BE2C (cell line): ENCODE measurements at places on chromosomes 3 and 15.

GRCh38 chr3:39990532-39990931 is 181.1 kb downstream of the MYRIP start:
- DNase-seq: peak; percentile 47

DNA sequence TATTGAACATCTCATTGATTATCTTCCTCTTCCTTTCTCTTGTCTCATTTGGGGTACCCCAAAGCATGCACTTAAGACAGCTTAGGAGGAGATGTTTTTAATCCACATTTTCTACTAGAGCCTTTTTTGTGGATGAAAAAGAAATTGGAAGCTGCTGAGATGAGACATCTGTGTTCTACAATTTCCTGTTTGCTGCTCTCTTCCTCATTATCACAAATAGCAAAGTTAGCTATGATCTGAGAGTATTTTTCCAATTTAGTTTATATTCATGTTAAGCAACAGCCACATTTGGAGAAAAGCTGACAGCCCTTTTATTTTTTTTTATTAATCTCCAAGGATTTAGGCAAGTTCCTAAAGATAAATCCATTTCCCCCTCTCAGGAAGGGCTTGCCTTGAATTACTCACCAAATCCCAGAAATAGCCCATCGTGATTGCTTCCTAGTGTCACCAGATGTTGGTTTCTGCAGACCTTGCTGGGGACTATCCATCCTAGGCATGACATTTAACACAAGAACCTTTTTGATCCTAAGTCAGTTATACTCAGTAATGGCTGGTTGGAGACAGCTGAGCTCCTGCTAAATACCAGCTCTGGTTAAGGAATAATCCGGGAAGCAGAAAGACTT is 70.8 kb upstream of the FILIP1L start:
- no peak for DNase-seq

GRCh38 chr15:60077581-60078359 is 73.7 kb downstream of the FOXB1 start:
- DNase-seq: no peak

DNA sequence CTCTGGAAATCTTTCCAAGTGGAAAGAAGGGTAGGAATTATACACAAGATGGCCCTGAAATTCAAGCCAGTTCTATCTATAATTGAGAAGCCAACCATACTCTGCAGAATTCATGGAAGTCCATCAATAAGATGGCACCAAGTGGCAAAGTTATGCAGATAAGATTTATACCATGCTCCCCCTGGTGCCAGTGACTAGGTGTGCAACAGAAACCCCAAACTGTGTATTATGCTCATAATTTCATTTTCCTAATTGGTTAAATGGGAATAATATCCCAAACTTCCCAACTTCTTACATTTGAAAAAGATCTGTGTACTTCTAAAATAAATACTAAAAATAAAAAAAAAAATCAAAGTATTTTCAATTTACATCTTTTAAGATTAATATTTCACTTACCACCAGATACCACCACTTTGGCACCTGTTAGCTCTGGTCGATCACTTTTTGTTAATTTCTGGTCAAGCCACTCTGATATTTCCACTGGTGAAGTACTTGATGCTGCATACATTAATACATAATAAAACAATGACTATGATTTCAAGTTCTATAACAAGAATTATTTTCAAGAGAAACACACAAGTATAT is 25.9 kb downstream of the ETFA start:
- DNase-seq: no peak

GRCh38 chr3:38142959-38143358 is 4.5 kb downstream of the MYD88 start:
- DNase-seq: no peak

GRCh38 chr3:188111002-188111584 is 42.9 kb upstream of the LPP start:
- no peak for DNase-seq

GRCh38 chr3:177182352-177182751 is 14.9 kb downstream of the TBL1XR1 start:
- no peak for DNase-seq

DNA sequence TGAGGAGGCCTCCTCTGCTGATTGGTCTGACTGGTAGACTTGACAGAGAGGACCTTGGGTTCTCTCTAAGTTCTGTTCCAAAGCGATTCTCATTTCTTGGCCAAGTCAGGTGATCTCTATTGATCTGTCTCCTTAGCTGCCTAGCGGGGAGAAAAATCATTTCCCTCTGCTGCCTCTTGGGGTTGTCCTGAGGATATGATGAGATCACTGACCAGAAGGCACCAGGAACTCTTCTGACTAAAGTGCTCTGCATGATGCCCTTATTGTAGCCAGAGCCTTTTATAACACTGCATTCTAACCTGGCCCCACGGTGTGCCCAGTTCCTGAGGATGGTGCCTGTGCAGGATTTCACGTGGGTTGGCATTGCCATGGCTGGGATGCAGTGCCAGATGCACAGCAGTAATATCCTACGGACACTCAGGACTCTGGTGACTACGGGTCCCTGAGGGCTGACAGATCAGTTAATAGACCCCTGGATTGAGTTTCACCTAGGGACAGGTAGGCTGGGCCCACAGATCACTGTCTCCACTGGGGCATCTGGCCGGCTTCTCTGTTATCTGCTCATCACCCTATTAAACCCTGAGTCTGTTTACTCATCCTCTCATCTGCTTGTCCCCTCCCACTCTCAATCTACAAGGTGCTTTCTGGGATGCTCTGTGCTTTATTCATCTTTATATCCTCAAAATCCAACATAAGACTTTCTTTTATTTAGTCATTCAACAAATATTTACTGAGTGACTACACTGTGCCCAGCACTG is 3.9 kb upstream of the HEG1 start:
- DNase-seq: no peak

- no peak for DNase-seq
Observed at GRCh38 chr3:183018421-183019192, 38.3 kb upstream of the DCUN1D1 start.

DNA sequence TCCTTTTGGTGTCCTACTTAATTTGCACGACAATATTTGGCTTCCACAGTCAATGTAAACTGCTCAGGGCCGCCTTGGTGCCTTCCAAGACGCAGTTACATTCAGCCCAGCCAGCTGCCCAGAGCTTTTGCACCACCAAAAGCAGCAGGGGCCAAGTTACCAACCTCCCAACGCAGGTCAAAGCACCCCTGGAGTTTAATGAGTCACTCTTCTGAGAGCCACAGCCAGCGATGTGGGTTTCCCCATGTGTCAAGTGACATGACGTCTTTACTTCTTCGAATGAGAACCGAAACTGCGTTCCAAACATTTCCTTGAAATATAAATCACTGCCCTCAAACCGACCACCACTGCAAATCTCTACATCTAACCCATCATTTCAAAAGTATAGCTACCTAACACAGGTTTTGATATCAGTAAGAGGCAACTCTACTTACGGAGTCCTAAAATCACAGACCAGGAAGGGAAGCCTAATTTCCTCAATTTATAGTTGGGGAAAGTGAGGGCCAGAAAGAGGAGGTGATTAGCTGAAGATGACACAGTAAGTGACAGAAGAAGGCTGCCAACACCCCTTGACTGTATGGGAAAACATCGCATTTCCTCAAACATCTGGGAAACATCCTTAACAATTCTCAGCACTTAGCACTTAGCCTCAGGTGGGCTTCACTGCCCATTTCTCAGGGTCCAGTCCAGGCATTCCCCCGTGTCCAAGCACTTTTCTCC is 24.5 kb downstream of the MB21D2 start:
- DNase-seq: no peak

GRCh38 chr15:31435912-31436628 is 109.4 kb downstream of the KLF13 start:
- DNase-seq: no peak

GRCh38 chr3:161275919-161276318 is 54.8 kb downstream of the NMD3 start:
- DNase-seq: no peak

- no peak for DNase-seq
Observed at GRCh38 chr3:189588070-189588469, 43.1 kb upstream of the TP63 start.

DNA sequence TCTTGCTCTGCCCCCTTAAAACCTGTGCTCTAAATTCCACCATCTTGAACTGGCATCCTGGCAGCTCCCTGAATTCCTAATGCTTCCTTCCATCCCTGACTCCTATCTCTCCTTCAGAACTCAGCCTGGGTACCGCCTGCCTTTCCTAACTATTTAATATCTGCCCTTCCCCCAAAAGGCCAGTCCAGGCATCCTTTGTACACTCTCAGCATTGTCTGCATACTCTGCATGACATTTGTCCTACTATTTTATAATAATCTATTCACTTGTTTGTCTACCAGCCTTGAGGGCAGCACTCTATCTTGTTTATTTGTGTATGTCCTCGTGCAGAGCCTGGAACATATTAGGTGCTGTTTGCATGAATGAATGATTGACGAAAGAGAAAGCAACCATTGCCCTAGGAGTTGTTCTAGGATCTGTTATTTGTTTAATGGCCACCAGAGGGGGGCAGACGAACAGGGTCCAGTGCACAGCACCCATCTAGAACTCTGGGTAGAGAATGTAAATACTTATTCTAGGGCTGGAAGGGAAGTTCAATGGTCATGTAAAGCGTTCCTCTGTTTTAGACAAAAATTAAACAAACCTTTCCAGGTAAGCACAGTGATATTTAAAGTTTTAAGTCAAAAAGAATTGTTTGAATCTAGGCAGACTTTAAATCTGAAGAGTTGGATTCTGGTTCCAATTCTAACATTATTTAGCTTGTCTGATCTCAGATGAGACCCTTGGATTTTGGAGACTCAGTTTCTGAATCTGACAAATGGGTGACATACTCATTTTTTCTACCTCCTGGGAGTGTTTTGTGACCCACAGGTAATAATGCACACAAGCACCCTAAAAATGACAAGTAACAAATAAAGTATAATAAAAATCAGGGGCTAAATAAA is 125.8 kb upstream of the GALNT15 start:
- DNase-seq: peak; percentile 38

DNA sequence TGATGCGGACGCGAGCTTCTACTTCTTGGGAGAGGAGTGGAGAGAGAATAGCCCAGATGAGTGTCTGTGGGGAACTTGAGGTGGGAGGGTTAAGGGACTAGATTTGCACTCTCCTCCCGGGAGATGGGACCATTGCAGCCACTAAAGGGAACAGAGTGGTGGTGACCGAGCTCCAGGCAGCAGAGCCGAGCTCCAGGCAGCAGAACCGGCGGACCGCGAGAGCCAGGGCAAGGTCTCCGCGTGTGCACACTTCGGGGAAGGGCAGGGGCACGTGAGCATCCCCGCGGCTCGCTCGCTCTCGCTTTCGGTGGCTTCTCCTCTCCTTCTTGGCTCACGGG is 1.1 kb downstream of the IGDCC3 start:
- DNase-seq: peak; percentile 42

- DNase-seq: no peak
Observed at GRCh38 chr15:39885099-39885777, 34.8 kb downstream of the GPR176 start.

GRCh38 chr3:179083977-179084376 is 12.4 kb upstream of the ZMAT3 start:
- no peak for DNase-seq

GRCh38 chr3:194750491-194750828 is 64.8 kb downstream of the FAM43A start:
- no peak for DNase-seq

GRCh38 chr15:60970246-60971170 is 258.6 kb downstream of the RORA start:
- no peak for DNase-seq

- DNase-seq: no peak
Observed at GRCh38 chr3:186213946-186214345, 105.1 kb upstream of the ETV5 start.

- no peak for DNase-seq
Observed at GRCh38 chr3:157190380-157190872, 30.5 kb upstream of the CCNL1 start.

DNA sequence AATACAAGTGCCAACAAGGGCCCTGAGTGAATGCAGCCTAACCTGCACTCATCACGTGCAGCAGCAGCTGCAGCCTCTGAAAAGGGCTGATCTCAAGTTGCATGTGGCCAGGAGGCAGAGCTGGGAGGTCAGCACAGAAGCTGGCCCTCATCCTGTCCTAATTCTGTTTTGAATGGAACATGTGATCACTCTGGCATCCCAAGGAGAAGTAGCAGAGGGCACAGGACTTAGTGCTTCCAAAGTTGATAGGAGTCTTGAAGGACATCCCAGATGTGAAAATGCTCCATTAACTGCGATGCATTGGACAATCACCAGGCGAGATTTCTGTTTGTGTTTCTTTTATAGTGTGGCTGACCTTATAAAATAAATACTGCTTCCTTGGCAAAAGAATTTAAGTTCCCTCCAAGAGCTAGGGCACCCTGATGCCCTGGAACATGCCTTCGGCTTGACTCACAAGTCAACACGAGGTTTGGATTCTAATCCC is 31.6 kb upstream of the STAG1 start:
- no peak for DNase-seq

- no peak for DNase-seq
Observed at GRCh38 chr3:11356269-11356668, 84.1 kb downstream of the ATG7 start.

GRCh38 chr15:66369773-66370651 is 13.5 kb upstream of the TIPIN start:
- no peak for DNase-seq

DNA sequence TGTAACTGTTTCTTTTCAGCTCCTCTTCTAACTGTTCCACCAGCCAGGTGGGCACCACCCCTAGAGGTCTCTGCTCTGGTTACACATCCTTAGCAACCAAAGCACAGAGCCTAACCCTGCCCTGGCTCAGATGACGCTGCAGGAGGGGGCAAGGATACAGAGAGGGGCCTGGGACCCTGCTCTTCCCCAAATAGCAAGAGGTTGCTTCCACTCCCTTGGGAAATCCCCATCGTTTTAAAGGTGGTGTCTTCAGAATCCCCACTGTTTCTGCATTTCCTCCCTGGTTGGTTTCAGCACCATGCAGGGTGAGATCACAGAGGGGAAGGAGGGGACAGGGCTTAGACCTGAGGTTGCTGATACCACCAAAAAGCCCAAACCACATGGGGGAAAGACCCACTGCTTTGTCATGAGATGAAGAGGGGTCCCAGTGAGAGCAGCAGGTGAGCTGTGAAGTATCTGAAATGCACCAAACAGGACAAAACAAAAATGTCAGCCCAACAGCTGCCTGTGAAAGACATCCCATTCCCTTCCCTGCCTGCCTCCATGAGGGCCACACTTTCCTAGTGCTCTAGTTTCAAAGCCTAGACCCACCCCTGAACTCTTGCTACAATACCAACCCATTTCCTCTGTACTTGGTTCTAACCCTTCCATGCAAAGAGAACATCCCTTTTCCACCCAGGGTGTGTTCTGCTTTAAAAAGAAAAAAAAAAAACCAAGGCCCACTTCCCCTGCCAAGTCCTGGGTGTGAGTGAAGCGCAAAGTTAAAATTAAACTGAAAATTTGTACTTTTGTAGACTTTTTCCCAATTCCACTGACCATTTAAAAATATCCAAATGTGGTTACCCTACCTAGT is 29.0 kb downstream of the ANP32A start:
- DNase-seq: no peak
